ENCODE measurements at places on chromosomes 12 and 14.

DNA sequence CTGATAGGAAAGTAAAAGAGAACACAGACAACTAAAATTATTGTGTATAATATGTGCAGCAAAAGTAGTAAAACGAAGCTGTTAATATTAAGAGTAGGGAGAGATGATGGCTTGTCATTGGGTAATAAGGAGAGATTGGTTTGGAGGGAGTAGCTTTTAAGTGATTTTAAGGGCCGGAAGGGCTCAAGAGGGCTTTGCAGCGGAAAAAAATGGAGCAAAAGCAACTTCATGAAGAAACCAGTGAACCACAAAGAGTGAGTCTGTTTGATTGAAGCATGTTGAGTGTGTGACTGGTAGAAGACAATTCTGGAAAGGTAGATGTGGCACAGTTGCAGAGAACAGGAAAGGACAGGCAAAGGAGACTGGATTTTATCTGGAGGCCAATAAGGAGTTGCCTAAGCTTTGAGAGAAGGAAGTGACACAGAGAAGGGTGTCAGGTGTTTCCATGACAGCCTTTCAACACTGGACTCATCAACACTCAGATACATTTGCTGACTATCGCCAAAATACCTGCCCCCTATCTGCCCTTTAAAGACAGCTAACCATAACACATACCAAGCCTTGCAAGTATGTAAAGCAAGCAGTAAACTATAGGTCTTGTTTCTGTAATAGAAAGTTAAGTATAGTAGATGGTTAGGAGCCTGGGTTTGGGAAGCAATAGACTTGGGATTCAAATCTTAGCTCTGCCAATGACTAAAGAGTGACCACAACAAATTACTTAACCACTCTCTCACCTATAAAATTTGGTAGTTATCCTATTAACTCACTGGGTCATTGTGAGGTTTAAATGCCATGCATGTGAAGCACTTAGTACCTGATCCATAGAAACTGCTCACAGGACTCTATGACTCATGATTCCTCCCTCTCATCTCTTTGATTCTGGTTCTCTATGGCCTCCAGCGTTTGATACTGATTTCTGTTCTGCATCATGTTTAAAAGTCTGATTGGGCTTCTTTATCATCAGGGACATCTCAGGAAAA lies 117.3 kb upstream of the LMNTD1 start:
- no peak for DNase-seq

DNA sequence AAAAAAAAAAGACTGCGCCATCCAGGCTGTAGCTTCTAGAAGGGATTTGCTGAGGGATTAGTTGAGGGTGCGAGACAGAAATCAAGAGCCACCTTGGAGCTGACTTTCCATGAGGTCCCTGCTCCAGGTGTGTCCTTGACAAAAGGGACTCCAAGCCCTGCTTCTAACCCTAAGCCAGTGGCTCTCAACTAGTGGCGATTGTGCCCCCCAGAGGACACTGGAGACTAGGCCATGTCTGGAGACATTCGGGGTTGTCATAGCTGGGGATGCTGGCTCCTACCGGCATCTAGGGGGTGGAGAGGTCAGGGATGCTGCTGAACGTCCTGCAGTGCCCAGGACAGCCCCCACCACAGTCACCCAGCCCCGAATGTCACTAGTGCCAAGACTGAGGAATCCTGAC lies 40.6 kb downstream of the SPRING1 start:
- DNase-seq = no peak

DNA sequence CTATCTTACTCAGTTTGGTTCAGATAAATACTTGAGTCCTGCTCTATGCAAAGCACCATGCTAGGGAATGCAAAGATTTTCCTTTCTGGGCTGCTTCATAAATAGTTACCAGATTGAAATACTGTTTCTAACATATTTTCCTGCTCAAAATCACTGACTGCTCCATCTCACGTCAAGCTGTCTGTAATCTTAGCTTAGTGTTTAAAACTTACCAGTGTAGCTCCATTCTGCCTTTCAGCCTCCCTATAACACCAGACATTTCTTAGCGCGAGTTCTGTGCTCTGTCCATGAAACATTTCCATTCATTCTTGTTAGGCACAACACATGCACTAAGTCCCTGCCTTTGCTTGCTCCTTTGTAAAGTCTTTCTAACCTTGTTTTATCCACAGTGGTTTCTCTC lies 129.4 kb downstream of the NPAS3 start:
- DNase-seq = no peak

DNA sequence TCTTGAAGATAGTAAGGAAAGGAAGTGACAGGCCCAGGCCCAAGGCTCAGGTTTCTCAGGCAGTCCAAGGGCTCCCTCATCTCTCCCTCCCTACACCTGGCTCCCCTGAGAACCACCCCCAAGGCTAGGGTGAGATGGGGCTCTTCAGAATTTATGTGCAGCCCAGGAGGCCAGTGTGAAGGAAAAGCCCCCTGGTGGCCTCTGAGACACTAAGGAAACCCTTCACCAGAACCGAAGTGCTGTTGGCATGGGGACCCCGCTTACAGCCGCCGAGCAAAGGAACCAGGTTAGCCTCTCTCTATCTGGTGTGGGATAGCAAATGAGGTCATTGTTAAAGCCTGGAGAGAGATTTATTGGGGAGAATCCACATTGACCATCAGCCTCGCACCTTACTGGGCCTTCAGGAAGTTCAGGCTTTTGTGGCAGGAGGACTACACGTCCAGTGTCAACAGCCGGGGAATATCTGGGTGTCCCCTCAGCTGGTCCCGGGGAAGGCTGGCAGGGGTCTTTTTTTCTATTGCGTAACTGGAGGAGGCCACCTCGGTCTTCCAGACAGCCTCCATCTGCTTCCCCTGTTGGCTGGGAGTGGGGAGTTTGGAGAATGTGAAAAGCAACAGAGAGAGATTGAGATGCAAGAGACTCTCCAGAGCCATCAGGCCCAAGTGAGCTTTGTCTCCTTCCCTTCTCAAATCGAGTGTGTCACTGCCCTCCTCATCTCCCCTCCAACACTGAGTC lies 18.1 kb downstream of the FAM186B start:
- no peak for DNase-seq

- no peak for DNase-seq
Observed at GRCh38 chr12:50768391-50768790, 4.5 kb downstream of the ATF1 start.

- DNase-seq = no peak
Observed at GRCh38 chr14:86683561-86683960, 1153.6 kb downstream of the FLRT2 start.

DNA sequence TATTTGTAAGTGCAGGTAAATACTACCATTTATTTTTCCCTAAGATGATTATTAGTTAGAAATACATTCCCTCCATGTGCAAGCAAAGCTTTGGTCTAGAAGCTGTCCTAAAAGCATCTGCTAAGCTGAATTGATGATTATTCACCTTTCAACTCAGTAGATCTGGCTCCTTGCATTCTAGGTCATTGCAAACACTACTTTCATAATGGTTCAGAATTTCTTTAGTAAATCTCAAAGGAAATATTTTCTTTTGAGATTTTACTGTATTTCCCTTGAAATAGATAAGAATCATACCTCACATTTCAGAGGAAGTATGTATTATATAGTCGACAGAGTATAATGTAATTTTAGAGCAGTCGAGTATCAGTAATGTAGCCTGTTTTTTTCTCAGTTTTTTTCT lies 2.4 kb downstream of the ETNK1 start:
- no peak for DNase-seq

- DNase-seq = no peak
Observed at GRCh38 chr14:40199101-40199500, 766.9 kb upstream of the FBXO33 start.

GRCh38 chr14:101985957-101986356 lies 21.6 kb downstream of the DYNC1H1 start:
- no peak for DNase-seq

DNA sequence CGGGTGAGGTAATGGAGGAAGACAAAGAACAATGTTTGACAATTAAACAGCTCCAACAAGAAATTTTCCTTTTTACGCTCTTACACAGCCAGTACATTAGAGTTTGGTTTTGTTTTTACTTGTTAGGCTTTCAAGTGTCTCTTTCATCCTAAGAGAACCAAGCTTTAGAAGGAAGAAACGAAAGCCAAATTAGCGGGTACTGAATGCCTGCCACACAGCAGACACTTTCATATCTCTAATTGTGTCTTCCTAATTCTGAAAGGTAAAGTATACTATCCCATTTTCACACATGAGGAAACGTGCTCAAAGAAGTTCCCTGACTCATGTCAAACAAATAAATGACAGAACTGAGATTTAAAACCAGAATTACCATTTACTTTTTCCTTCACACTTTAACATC lies 65.0 kb downstream of the CDK17 start:
- no peak for DNase-seq

- DNase-seq = peak; percentile 47
Observed at GRCh38 chr14:33676135-33676566, 274.7 kb downstream of the EGLN3 start.

DNA sequence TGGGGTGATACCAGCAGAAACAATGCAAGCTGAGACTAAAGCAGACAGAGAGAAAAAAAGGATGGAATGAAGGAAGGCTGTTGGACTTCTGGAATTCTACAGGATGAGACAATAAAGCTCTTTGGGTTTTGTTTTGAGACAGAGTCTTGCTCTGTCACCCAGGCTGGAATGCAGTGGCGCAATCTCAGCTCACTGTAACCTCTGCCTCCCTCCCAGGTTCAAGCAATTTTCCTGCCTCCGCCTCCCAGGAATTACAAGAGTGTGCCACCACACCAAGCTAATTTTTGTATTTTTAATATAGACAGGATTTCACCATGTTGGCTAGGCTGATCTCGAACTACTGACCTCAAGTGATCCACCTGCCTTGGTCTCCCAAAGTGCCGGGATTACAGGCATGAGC lies 115.4 kb downstream of the EXOC5 start:
- no peak for DNase-seq

DNA sequence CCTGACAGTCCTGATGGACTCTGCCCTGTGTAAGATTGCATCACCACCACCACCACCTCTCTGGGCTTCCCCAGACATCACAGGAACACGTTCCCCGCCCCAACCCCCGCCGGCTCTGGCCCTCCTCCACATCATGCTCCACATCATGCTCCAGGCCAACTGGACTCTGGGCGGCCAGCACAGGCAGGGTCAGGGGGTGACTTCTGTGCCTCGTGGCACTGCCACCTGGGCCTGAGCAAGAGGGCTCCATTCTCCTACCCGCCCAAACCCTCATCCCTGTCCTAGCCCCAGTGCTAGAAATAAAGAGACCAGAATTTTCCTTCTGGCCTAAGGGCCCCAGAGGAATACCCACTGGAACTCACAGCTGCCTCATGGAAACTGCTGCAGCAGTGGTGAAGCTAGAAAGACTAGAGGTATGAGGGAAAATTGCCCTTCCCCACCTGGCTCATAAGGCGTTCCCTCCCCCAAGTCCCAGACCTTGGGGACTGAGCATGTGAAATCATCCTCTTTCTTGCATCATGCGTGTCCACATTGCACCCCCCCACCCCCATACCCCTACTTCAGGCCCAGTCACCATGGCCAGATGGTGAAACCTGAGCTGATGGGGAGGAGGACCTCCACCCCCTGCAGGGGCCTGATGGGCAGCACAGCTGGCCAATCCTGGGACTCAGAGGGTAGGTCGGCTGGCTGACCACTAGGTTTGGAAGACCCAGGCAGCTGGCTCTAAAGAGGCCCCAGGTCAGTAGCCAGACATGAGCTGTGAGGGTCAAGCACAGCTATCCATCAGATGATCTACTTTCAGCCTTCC lies at the start of gene INHBE:
INHBE (plus strand) TSS at position 742 of the 808 bp plus-strand sequence. CDS start 230 bp downstream, outside the sequence.
- DNase-seq = no peak

GRCh38 chr14:71398450-71398849 lies 491.2 kb downstream of the PCNX1 start:
- no peak for DNase-seq

DNA sequence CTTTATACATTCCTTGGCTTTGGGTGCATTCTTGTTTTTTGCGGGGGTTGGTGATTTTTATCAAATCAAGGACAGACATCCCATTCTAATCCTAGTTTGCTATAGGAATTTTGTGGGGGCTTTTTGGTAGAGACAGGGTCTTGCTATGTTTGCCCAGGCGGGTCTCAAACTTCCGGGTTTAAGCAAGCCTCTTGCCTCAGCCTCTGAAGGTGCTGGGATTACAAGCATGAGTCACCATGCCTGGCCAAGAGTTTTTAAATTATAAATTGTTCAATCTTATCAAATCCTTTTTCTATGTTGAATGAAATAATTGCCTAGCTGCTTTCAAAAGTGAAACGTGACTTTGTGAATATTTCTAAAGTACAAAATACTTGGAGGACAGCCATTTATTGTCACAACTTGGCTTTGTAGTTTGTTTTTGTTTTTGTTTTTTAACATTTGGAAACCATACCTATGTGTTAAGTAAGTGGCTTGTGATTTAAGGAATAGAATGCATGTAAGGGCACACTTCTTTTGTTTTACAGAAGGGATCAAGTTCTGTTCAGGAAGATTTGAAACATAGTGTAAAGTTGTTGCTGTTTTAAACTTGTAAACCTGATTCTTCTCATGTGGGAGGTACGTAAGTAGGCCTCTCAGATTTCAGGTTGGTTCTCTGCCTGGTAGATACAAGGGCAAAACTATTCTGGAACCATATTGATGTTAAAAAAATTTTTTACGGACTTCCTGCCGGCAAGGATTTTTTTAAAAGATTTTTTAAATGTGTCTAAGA lies 13.4 kb downstream of the MARK3 start:
- DNase-seq = no peak

GRCh38 chr12:32644431-32644830 lies 34.7 kb upstream of the DNM1L start:
- no peak for DNase-seq

DNA sequence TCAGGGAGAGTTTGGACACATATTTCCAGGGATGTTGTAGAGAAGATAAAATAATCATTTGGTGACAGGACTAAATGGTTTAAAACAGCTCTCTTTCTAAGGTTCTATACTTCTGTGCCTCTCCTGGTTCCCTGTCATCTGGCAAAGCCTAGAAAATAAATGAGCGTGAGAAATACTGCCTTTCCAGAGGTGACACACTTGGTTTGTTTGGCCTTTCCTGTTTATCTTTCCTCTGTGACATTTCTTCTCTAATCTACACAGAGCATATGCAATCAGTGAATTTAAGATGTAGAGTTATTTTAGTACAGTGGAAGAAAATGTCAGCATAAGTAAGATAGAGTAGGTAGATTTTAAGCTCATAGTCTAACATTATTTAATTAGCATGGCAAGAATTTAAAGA lies 22.0 kb upstream of the SSTR1 start:
- no peak for DNase-seq

- DNase-seq = no peak
Observed at GRCh38 chr12:107704041-107704440, 18.4 kb downstream of the PWP1 start.

DNA sequence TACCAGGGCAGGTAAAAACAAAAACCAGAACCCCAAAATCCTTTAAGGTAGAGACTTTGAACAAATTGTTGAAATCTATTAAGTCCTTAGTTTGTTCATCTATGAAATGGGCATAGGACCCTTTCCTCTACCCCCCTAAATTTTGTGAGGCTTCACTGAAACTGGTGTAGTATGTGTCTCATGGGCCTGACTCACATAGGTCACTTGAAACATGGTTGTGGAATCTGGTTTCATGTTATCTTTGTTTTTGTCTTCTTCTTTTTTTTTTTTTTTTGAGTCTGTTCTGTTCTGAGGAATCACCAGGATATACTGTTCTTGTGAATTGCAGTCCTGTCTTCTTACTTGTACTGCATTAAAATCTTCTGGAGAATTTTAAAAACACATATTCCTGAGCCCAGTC lies 202.2 kb downstream of the KTN1 start:
- DNase-seq = no peak

- DNase-seq = no peak
Observed at GRCh38 chr12:76670776-76671175, 93.1 kb upstream of the ZDHHC17 start.

GRCh38 chr14:43956741-43957140 lies 550.3 kb downstream of the FSCB start:
- DNase-seq = no peak
